Sigmoid colon (tissue), 7 donors: ENCODE measurements at places on chromosomes 12 and 14.

- no peak for DNase-seq
Observed at GRCh38 chr12:109836916-109837315, 3.7 kb upstream of the TRPV4 start.

- DNase-seq: no peak
Observed at GRCh38 chr12:65155784-65156183, 13.6 kb upstream of the LEMD3 start.

DNA sequence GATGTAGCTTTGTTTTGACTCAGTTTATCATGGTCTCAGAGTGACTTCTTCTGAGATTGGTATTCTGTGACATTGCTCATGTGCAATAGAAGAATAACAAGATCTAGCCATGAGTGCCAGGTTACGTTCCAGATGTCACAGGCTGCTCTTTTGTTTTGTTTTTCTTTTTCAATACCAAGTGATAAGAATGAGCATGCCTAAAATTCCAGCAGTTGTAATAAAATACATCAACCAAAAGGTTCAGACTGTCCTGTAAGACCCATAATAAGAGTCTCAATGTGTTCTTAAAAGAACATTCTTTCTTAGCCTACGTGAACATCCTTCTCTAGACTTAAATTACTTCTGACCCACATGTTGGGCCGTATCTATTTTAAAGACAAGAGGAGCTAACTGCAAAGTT, 669.2 kb downstream of the DIO2 start:
- DNase-seq: no peak

- no peak for DNase-seq
Observed at GRCh38 chr12:13350381-13350780, 153.9 kb downstream of the EMP1 start.
